ENCODE measurements at places on chromosomes 7 and 10.

- no peak for DNase-seq
Measured at GRCh38 chr7:107392830-107393229, 77.0 kb upstream of the GPR22 start.

DNA sequence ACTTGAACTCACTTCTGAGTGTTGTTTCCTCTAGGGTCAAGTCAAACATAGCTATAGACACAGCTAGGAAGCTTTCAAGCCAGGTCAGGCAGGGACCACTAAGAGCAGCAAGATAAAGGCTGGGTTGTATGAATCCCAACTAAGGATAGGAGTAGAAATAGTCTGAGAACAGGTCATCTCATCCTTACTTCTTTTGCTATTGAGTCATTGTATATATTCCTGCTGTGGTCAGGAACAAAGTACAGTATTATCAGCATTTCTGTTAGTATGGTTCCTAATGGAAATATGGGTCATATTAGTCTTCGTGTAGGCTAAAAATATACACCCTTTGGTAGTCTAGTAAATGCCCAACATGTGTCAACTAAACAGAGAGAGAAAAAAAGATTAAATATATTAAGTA lies 145.3 kb downstream of the BTAF1 start:
- no peak for DNase-seq

- DNase-seq = peak; percentile 37
Measured at GRCh38 chr10:42594246-42594650, 44.1 kb downstream of the ZNF33B start.

DNA sequence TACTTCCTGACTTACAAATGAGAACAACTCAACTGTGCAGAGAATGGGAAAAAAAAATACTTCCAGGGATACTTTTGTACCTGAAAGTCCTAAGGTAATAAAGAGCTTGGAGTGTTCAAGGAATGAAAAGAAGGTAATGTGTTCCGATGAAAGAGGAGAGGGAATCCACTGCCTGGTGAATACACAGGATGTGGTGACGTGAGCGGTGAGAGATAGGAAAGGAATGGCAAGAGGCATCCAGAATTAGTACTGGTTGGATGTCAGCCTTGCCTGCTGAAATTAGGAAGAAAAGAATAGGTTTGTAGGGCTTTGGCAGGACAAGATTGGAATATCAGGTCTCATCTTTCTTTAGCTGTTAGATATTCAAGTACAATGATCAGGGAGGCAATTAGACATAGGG lies 347.7 kb downstream of the POM121L12 start:
- no peak for DNase-seq

GRCh38 chr10:21519397-21519933 lies 6.0 kb downstream of the SKIDA1 start:
- DNase-seq = no peak

Data from suppressor macrophage treated with lipopolysaccharide for 1 hour (primary cell).